ENCODE measurements at places on chromosomes 1 and 21.

GRCh38 chr1:211474451-211474850 lies 17.5 kb downstream of the RD3 start:
- DNase-seq, result no peak

DNA sequence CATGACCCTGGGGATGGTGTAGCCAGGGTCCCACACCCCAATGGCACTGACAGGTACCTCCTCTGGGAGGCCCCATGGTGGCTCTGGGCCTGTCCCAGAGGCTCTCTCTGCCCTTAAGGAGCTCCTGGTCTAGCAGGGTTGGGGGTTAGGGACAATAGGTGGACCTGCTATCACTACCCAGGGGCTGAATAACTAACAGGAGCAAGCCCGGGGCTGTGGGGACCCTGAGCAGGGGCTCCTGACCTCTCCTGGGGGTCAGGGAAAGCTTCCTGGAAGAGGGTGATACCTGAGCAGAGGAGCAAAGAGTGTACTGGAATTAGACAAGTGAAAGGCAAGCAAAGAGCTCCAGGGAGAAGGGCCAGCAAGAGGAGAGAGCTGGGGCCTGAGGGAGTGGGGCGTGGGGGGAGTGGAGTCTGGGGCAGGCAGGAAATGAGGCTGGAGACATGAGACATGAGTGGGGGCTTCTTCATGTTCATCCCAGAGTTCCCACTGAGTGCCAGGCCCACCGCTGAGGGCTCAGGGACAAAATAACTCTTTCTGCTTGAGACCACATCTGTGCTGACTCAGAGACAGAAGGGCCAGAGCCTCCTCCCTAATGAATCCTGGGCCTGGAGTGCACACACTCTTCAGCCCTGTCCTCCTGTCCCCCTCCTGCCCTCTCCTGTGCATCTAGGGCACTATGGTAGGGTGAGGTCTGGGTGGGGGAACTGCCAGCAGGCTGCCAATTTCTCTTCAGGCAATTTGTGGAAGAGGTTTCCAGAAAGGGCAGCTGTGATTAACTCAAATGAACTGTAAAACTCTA lies 517.6 kb downstream of the PTPRU start:
- no peak for DNase-seq

DNA sequence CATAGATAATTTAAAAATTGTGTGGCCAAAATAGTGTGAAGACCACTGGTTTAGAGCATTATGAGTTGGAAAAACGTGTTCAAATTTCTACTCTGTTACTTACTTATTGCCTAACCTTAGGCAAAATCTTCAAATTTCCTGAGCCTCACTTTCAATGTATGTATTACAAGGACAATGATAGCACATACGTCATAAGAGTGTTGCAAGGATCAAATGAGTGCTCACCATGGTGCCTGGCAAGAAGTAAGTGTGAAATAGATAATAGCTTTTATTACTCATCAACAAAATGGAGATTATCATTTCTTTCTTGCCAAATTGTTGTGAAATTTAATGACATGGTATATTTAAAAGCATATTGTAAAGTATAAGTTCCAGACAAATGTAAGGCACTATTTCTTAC lies 57.2 kb downstream of the FH start:
- DNase-seq, result no peak

- DNase-seq, result no peak
Observed at GRCh38 chr1:178609015-178609414, 96.1 kb downstream of the TEX35 start.

- DNase-seq, result no peak
Observed at GRCh38 chr1:103101399-103101798, 6.9 kb downstream of the COL11A1 start.

GRCh38 chr1:156549831-156550230 lies 22.5 kb downstream of the IQGAP3 start:
- no peak for DNase-seq

DNA sequence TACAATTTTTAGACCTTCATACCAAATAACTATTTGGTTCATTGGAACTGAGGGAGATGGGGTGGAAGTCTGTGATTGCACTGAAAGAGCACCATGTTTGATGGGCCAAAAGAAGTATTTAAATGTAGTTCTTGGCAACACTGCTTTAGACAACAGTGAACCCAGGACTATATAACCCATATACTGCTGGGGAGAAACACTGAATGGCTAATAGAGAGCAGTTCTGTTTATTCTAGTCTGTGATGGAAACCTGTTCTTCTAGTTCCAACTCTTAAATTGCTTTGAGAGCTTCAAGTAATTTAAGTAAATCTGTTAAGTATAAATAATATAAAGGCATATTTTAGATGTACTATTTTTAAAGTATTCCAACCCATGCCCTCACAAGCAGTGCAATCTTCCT lies 96.3 kb downstream of the NIBAN1 start:
- no peak for DNase-seq

DNA sequence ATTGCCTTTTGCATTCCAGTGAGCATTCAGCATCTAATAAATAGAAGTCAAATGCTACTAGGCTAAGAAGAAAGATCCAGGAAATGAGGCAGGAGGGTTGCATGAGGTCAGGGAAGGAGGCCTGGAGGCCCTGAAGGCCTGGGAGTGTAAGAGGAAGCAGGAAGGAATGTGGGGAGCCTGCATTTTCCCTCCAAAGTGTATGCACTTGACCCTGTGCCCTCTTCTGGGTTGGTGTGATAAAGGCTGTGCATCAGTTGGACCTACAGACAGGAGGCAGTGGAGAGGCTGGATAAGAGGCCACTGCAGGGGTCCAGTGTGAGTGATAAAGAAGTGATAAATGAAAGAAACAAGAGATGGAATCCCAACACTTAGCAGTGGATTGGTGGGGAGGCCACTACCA lies 20.4 kb downstream of the KIAA1614 start:
- no peak for DNase-seq

- no peak for DNase-seq
Observed at GRCh38 chr1:156482276-156482675, 18.3 kb downstream of the MEF2D start.

DNA sequence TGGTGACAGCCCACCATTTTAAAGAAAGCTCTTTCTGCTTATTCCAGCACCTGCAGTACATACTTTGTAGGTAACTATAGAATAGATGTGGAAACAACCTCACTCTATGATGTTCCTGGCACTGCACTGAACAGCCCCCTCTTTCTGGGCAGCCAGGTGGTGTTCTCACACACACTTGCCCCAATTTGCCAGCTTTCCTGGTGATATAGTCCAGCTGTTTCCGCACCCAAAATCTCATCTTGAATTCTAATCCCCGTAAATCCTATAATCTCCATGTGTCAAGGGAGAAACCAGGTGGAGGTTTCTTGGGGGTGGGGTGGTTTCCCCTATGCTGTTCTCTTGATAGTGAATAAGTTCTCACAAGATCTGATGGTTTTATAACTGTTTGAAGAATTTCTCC lies 102.2 kb downstream of the FCRL5 start:
- DNase-seq, result no peak

DNA sequence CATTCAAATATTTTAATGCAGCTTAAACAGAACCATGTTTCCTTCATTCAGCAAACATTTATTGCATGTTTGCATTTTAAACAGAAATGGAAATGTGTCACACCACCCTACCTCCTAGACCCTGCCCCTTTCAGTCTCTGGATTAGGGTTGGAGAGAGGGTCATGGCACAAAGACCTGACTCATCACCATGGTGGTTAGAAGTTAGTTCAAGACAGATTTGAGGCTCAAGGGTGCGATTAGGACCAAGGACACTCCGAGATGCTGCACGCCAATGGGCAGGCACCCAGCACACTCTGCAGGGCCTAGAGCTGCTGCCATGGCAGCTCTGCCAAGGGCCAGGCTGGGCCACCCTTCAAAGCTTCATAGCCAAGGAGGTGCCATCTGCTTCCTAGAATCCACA lies 86.9 kb downstream of the NAV1 start:
- DNase-seq, result no peak

GRCh38 chr1:23593556-23594148 lies 34.4 kb upstream of the ID3 start:
- no peak for DNase-seq

GRCh38 chr21:25862112-25862511 lies 127.3 kb downstream of the GABPA start:
- DNase-seq, result no peak

DNA sequence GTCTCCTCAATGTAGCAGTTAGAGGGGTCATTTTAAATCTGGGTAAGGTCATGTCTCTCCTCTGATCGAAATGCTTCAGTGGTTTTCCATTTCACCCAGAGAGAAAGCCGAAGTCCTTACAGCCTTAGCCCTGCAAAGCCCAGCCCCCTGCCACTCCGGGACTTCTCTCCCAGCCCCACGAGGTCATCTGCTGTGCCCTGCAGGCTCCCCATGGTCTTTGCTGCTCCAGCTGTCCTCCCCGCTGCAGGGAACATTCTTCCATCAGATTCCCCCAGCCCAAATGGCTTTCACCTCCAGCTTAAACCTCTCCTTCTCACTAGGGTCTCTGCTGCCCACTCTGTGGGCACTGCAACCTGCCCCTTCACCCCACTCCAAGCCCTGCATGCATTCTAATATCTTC lies 626.5 kb downstream of the NPHP4 start:
- no peak for DNase-seq

DNA sequence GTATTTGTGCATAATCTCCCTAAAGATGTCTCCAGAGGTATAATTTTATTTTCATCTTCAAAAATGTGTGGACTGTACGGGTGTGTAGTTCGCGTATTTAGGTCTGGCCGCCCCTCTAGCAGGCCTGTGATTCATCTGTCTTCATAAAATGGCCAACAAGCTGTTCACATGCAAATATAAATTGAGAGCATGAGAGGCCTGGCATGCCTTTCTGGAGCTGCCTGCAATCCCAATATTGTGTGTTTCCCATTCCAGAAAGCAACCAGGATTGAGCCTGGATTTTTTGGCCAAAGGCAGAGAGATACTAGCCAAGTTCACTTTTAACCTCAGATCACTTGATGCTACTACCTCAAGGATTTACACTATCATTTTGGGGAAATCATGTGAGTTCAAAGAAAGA lies 197.2 kb downstream of the NFIA start:
- DNase-seq, result no peak

DNA sequence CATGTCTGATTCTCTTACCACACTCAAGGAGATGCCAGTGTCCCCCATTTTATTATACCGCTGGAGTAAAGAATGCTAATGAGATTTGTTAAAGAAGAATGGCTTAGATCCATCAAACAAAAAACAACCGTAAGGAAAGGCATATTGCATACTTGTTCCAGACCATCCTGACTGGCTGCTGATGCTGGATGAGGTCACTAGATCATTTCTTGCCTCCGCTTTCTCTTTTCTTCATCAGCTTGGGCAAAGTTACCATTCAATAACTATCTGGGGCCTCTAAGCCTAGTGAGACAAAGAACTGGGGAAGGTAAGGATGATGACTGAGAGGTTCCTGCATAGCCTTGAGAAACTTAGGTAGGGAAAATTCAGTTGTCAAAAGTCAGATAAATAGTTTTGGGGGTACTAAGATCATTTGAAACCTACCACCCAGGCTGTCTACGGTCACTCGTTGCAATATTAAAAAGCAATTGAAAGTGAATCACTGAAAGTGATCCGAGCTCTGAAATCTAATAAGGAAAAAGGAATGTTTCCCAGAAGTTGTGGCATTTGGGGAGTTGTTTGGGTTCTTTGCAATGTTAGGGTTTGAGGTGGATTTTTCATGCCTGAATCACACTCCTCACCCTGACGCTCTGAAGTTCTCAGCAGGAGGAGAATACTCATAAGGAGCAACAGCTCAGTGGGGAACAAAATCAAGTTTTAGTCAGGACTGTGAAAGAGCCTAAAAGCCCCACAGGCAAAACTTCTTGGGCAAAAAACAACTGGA lies 176.8 kb downstream of the HHIPL2 start:
- DNase-seq, result no peak

- no peak for DNase-seq
Observed at GRCh38 chr1:25843483-25843882, 15.8 kb downstream of the AUNIP start.

DNA sequence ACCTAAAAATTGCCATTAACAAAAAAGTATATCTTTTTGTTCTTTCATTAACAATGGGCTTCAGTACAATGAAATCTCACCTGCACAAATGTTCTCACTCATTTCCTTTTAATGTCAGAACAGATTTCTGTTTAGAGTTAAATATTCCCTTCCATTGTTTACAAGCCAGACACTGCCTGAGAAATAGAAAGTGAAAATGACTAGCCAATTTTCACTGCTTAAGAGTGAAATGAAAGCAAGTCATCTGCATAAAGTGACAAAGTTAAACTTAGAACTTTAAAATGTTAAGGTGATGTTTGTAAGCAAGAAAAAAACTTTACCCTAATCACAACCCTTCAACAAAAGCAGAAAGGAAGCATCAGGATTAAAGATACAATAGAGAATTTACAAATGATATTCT lies 27.5 kb downstream of the COA6 start:
- DNase-seq, result no peak

DNA sequence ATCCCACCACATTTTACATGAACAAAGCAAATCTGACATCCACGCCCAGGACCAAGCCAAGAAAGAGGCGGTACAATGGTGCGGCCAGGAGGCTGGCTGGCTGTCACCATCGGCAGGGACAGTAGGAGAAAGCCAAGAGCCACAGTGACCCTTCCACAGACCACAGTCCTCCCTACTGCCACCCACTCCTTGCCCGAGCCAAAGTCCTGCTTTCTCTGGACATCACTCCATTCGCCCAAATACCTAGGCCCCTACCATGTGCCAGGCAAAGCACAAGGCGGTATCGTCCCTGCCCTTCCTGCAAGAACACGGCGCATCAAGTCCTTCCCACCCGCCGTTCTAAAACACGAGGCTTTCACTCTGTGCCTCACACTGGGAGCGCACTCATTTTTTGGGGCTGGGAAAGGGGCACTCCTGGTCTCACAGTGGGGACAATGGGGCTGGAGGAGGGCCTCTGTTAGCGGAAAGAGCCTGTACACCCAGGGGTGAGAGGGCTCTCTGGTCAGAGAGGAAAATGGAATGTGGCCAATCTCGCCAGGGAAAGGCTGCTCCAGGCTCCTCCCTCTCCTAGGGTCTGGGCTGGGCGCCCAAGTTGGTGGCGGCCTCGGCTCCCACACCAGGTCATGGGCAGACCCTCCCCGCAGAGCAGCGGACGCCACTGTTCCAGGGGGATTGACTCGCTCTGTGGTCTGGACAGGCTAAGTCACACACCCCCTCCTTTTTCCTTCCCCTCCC lies 26.5 kb downstream of the SSBP3 start:
- no peak for DNase-seq

DNA sequence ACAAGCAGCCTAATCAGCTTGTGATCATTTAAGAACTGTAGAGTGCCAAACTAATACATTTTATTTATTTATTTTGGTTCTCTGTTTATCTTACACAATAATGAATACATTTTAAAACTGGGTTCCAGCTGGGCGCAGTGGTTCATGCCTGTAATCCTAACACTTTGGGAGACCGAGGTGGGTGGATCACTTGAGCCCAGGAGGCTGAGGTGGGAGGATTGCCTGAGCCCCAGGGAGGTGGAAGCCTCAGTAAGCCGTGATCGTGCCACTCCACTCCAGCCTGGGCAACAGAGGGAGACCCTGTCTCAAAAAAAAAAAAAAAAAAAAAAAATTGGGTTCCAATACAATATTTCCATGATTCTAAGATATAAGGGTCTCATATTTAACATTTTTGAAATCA lies 9.2 kb downstream of the FBXO28 start:
- DNase-seq, result no peak

- DNase-seq, result no peak
Observed at GRCh38 chr1:41607808-41608207, 123.3 kb upstream of the EDN2 start.
